AML-193 (cell line): ENCODE measurements at places on chromosomes 5 and 9.

DNA sequence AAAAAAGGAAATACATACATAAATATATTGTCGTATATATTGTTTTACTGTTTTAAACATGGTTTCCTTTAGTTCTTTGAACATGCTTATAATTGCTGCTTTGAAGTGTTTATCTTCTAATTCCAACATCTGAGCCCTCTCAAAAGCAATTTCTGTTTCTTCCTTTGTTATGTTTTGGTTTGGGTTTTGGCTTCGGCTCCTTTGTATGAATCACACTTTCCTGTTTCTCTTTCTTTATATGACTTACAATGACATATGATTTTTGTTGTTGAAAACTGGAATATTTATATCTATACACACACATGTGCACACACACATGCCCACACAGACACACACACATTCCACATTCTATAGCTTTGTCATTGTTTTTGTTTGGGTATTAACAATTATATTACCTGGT is 1206.7 kb downstream of the CDH12 start:
- DNase-seq: no peak

DNA sequence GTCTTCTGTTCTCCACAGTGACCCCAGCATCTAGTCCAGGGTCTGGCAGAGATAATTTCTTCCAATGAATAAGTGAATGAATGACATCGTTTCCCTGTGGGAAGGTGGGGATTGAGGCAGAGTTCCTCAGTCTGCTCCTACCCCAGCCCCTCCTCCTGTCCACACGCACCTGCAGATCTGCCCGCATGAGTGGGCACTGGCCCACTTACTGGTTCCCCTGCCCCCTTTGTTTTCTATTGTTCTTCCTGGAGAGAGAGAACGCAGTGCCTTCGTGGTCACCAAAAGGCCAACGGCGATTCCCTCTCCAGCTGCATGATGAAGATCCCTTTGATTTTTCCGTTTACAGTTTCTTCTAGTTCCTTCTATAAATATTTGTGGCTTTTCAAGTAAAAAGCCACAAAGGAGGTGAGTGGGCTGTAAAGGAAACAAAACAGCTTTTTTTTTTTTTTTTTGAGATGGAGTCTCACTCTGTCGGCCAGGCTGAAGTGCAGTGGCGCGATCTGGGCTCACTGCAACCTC is 5.8 kb upstream of the FPGS start:
- DNase-seq: peak; percentile 19

DNA sequence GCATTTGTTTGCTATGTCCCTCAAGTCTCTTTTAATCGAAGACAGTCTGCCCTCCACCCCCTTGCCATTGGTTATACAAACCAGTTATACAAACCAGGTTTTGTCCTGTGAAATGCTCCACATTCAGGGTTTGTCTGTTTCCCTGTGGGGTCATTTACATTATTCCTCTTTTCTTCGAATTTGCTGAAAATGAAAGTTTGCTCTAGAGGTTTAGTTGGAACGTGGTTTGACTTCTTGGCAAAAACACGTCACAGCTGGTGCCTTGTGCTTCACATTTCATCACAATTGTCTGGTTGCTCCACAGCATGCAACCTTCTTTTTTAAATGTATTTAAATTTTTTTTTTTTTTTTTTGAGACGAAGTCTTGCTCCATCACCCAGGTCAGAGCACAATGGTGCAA is 4.2 kb upstream of the HAVCR2 start:
- DNase-seq: no peak

- peak; percentile 10 for DNase-seq
Observed at GRCh38 chr5:82793808-82794419, 283.3 kb downstream of the TMEM167A start.

DNA sequence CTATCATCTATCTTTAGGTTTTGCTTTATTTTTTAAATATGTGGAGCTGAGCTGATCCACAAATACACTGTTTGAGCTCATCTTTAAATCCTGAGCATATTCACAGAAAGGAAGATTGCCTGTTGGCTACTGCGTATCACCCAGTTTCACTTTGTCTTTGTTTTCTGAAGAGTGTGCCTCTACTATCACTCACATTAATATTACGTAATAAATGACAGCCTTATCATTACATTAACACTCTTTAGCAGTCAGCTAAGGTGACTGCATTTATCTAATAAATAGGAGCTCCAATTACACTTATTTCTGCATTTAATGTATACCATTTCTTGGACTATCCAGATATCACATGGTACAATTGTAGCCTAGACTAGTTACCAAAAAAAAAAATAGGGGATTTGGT is 511.7 kb downstream of the NR2F1-AS1 start:
- no peak for DNase-seq

GRCh38 chr5:109406719-109407118 is 3.1 kb downstream of the PJA2 start:
- no peak for DNase-seq

DNA sequence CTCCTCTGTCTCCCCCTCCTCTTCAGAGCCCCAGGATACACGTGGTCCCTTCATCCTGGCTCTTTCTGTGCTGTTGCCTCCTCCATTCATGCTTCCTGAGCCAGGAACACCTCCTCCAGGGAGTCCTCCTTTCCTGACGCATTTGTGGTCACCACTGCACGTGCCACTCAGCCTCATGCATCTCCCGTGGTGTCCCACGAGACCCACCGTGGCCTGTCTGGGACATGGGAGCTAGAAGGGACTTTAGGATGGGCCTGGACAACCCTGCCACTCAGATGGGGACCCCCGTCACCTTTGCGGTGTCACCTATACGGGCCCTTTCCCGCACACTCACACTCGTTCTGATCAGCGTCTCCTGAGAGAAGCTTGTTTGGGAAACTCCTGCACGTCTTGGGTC is 6.7 kb downstream of the GLIPR2 start:
- DNase-seq: no peak

- no peak for DNase-seq
Observed at GRCh38 chr5:158837908-158838307, 261.8 kb downstream of the EBF1 start.

GRCh38 chr5:45274241-45274640 is 421.9 kb downstream of the HCN1 start:
- no peak for DNase-seq

- peak; percentile 0 for DNase-seq
Observed at GRCh38 chr9:2336055-2336454, 285.5 kb upstream of the VLDLR start.

DNA sequence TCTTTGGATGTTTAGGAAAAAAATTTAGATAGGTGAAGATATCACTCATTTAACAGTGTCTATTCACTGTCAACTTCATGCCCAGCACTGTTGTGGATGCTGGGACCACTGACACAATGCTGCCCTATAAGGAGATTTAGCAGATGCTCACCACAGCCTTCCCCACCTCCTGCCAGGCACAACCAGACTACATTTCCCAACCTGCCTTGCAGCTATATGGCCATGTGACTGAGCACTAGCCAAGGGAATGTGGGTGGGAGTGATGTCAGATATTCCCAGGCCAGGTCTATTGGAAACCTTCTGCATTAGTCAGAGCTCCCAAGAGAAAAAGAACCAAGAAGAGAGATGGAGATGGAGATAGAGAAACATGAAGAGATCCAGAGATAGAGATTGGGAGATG is 302.6 kb upstream of the TAS2R1 start:
- DNase-seq: no peak

DNA sequence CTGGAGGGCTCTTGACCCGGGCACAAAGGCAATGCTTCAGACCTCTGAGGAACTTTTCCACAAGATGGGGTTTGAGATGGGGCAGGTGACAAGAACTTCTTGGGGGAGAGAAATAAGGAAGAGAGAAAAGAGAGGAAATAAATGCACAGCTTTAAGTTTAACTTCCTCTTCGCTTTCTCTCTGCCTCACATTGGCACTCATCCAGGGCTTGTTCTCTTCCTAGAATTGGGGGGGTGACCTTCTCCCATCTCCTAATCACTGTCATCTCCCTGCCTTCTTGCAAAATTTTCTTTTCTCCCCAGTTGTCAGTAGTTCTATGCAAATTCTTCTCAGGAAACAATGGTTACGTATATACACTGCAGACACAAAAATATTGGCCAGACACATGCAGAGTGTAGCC is 19.1 kb upstream of the ADCY2 start:
- no peak for DNase-seq

DNA sequence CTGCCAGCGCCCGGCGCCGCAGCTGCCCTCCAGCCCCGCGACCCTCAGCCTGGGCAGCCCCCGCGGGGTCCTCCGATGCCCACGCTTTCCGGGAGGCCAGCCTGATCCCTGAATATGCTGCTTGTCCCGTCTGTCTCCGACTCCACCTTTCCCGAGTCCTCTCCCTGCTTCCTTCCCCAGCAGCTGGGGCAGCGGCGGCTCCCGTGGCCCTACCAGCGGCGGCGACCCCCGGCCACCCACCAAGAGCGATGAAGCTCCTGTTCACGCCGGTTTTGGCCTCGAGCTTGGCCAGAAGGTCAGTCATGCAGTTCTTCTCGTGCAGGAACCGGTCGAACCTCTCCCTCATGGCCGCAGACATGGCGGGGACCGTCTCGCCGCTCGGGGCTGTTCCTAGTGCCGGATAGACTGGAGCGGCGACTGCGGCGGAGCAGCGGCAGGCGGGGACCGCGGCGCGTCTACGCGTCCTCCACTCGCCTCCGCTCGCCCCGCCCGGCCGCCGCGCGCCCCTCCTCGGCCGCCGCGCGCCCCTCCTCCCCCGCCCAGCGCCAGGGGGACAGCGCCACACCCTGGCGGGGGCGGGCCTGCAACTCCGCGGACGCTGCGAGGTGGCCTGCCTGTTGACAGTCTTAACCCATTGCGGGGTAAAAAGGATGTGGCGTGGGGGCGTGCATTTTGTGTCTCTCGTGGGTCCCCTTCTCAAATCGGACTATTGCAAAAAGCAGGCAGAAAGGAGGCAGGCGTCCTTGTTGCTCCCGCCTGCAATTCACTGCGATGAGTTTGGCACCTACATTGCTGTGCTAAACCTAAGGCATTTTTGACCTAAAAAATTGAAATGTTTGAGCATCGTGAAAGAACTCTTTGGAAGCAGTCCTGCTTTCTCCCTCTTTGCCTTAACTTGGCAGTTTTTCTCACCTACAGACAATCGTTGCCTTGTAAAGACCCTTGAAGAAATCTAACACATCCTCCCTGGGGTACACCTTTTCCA is at the start of gene REEP5:
TSS of gene REEP5 (minus strand) at position 395 of the 985 bp plus-strand sequence. CDS start at position 358, 37 bp downstream.
- DNase-seq: peak; percentile 72

DNA sequence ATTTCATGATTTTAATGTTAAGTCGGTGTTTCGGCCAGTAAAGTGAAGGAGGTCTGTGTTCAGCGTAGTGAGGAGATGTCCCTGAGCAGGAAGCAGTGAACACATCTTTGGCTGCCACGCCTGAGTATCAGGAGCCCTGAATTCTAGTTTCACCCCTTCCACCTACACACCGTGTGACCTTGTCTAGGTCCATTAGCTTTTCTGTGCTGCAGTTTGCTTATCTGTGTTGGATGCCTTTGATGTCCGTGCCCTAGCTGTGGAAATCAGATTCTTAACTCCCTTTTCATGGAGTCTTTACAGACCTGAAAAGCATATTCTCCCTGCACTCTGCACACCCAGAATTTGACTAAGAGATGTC is 601 bp downstream of the FBXO38 start:
- no peak for DNase-seq

DNA sequence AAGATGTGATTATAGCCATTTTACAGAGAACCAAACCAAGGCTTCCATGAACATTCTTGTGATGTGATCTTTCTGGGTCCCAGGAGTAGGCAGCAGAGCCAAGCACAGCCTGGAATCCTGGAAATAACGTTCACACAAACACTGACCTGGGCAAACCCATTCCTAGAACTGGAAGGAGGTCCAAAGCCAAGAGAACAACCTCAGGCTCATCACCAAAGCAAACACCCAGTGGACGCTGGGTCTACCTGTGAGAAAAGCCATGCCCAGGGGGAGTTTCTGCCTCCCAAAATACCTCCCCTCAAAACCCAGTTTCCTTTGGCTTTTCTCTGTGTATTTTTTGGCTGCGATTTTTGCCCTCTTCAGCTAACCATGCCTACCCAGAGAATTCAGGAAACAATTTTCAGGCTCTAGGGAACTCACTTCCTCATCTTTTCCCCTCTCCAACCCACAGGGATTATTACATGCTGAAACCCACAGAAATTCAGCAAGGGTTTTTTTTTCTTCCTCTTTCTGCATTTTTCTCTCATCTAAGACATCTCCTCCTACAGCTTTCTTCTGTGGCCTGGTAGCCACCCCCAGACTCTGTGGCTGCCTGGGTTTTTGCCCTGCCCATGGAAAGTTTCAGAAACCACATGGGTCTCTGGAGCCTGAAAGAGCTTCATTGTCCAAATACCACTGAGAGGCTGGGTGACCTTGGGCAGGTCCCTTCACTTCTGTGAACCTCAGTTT is 75.0 kb downstream of the TNC start:
- DNase-seq: peak; percentile 30

- no peak for DNase-seq
Observed at GRCh38 chr9:80555782-80556325, 984.1 kb downstream of the TLE4 start.

DNA sequence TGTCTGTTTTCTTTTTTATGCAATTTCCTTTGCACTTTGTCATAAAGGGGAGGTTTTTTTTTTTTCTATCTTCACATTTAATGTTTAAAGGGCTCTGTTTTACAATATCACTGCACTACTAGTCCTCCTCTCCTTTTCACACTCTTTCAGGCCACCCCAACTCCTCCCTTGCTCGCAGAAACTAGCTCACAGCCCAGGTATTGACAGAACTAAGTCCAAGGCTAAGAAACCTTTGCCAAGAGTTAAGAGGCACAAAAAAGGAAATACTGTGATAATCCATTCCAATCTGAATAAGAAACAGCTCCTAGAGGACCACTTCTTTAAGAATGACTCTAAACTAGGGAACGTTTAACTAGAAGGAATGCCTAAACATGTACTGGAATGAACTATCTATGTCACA is 1.1 kb upstream of the FGF10 start:
- no peak for DNase-seq

GRCh38 chr5:108003178-108003577 is 332.4 kb upstream of the EFNA5 start:
- peak; percentile 50 for DNase-seq
